ENCODE measurements at places on chromosomes 1 and 21.

- no peak for DNase-seq
Observed at GRCh38 chr1:59279645-59280044, 17.2 kb upstream of the FGGY start.

DNA sequence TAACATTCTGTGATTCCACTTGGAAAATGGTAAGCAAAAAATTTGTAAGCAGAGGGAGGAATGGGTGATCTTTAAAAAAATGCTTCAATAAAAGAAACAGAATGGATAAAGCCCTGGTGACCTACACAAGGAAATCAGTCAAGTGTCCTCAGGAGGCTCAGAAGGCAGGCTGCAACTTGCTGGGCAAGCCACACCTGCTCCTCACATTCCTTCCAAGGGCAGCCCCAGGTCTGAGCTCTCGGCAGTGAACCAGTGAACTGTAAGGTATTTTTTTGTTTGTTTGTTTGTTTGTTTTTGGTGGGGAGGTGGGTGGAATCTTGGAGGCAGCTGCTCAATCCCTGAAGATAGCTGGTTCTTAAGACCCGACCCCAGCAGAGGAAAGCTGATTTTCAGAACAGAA is 4.4 kb downstream of the TACSTD2 start:
- no peak for DNase-seq

- no peak for DNase-seq
Observed at GRCh38 chr1:175079338-175079737, 11.7 kb downstream of the TNN start.

DNA sequence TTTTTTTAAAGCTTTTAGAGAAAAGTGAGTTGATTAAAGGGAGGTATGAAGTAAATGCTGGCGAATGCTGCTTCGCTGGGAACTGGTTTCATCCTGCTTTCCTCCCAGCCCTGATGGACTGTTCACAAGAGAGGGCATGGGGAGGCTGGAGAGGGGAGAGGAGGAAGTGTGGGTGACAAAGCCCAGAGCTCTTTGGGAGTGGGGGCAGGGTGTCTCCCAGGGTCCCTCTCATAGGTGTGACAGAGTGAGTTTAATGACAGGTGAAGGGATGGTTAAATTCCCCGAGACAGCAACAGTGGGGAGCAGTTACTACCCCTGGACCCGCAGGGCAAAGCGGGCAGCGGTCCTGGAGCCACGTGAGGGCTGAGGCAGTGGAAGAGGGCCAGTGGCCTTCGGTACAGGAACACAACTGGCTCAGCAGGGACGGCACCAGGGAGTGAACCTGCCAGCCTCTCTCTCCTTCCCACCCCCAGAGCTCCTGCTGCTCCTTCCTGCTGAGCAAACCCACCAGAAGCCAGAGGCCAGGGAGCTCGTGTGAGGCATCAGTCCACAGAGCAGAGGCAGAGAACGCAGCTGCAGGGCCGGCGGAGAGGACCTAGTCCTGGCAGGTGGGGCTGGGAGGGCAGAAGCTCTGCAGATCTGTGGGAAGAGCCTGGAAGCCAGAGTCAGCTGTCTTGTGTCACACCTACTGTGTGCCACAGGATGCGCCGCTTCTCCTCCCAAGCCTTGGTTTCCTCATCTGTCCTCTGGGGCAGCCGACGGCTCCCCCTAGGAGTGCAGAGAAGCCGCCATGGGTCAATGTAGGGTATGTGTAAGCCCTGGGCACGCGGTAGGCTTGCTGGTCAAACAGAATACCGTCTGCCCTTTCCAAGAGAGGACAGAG is 20.9 kb upstream of the LRP8 start:
- DNase-seq: no peak

GRCh38 chr1:93087532-93087931 is 8.4 kb downstream of the MTF2 start:
- DNase-seq: no peak

- no peak for DNase-seq
Observed at GRCh38 chr1:246678816-246679793, 45.1 kb upstream of the SCCPDH start.

GRCh38 chr1:54375712-54376429 is 30.3 kb downstream of the SSBP3 start:
- DNase-seq: no peak

- DNase-seq: no peak
Observed at GRCh38 chr1:21241771-21242581, 48.3 kb downstream of the ECE1 start.

Data from activated naive CD4-positive, alpha-beta T cell (primary cell).